Endodermal cell (in vitro differentiated cells): ENCODE measurements at places on chromosomes 4 and X. TPM values are rescaled to one million over a fixed set of nuclear protein-coding genes. Genes with fewer than 3 reads are reported as not detected.

DNA sequence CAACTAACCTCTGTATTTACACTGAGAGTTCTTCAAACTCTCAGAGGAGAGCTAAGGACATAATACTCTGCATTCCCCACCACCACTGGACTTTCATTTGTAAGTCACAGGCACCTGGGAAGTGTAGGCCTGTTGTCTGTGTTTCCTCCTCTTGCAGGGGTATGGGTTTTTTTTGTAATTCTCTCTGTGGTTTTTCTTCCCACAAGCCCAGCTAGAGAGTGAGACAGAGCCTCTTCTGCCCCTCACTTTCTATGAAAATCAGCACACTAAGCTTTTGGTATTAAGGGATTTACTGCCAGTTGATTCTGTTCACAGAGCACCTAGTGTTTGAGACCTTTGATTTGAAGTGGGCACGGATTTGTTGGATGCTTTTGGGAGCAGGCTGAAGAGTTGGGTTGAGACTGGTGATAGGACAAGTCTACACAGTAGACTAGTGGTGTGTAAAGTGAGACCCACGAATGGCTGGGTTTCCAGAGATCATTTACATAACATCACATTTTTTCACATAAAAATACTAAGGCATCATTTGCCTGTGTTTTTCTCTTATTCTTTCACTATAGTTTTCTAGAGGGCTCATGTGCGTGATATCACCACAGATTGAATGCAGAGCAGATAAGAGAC lies 28.9 kb upstream of the WDR17 start:
- DNase-seq = no peak

- DNase-seq = no peak
Measured at GRCh38 chr4:183059797-183060196, 39.3 kb upstream of the WWC2 start.

GRCh38 chr4:54363037-54363436 lies 133.9 kb downstream of the PDGFRA start:
- DNase-seq = peak; percentile 58

The GIMD1 gene
- total RNA-seq = not detected in 3 replicates

The ERCC6L gene
- 11.3 and 12.1 TPM in 2 replicates for total RNA-seq

GRCh38 chrX:110210417-110211139 lies 107.3 kb downstream of the AMMECR1 start:
- no peak for DNase-seq

DNA sequence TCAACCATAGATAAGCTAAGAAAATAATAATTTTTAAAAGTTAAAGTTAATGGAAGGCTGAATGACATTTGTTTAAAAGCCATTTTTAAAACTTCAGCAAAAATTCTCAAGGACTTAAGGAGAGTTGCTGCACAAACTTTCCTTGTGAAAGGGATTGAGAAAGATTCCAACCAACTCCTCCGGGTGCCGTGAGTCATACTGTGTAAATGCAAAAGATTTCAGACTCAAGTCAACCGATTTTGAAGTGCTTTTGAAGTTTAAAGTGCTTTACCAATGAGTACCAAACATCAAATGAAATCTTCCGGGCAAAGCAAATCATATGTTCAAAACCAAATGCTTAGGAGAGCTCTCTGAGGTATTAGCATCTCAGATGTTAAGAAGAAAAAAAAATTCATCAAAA lies 31.4 kb downstream of the VCX2 start:
- no peak for DNase-seq

The JAKMIP1 gene
- total RNA-seq = 11.1 to 11.2 TPM (median 11.2 TPM) in 3 replicates

DNA sequence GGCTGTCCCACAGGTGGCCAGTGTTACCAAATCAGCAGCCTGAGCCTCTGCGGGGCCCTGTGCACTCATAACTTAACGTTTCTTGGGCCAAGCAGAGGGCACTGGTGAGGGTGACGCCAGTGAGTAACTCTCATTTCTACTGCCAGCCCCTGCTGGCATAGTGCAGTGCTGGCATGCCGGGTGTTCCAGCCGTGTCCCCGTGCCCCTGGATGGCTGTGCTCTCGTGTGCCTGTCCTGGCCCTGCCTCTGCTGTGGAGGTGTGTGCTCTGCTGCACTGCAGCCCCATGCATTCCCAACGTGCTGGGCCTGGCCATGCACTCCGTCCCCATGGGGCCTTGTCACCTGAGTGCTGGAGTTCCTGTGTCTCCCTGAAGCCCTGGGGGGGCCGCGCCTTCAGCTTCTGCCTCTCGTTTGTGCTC lies 14.7 kb downstream of the TBC1D14 start:
- no peak for DNase-seq

- DNase-seq = no peak
Measured at GRCh38 chr4:40216622-40217366, 20.0 kb downstream of the RHOH start.

The CRMP1 gene
- total RNA-seq = 64.9 and 77.0 TPM in 2 replicates

DNA sequence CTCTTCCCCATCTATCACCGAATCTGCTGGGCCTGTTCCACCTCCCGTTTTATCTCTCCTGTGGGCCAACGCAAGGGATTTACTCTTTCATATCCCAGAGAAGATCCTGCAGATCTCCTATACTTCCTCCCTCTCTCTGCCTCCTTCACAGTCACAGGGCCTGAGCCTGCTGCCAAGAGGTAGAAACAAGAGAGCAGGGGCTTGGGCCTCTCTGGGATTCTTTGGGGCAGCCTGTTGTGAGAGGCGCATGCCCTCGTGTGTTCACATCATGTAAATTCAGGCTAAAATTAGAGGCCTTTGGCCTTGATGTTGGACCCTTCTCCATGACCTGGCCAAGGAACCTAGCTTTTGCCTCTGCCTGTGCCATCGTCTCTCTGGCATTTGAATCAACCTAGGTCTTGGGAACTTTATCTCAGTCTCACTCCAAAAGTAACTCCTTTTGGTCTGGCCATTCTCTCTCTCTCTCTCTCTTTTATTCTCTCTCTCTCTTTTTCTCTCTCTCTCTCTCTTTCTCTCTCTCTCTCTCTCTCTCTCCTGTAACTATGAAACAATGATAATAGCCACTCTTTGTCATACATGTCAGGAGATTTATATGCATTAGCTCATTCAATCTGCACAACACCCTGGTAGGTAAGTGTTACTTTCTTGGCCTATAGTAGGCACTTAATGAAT lies 20.0 kb upstream of the EFNB1 start:
- peak; percentile 68 for DNase-seq

The ZNF81 gene
- total RNA-seq = 10.2 and 12.6 TPM in 2 replicates

The AMBN gene
- not detected in 3 replicates for total RNA-seq

The FAM149A gene
- total RNA-seq = 2.4 to 2.8 TPM (median 2.4 TPM) in 3 replicates
